Sigmoid colon (tissue), 7 donors: ENCODE measurements at places on chromosomes 3 and 15. TPM values are rescaled to one million over a fixed set of nuclear protein-coding genes. Genes with fewer than 3 reads are reported as not detected.

DNA sequence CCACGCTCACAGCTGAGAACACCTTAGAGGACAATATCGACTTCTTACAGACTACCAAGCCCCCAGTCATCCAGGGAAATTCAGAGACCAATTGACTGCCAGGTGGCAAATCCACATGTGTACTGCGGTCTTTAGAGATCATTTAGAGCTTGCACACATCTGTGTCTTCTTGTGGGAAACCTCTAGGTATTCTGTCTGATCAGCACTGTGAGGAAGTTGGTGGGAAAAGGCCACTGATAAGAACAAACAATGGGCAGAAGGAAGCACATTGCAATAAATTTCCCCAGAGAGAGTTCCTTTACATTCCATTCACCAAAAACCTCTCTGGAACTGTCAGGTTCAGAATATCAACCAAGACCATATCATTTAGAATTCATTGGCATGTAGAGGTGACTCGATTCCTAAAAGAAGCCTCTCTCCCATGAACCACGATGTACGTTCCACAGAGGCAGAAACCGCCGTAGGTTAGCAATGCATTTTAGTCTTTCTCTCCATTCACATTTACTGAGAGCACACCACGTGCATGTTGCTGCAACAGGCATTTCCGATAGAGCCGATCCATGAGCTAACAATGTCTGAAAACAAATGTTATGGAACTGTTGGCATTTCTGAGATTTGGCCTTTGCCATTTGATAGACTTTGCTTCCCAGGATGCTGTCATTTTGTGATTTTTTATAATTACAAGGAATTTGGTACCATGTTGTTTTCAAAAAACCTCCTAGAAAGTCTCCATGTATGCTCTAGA is 287.3 kb upstream of the TPRG1 start:
- H3K36me3 ChIP-seq: peaks cover 43% of the 10 kb centered on the region
- H3K27ac ChIP-seq: no peak overlapping the region
- no peak for DNase-seq
- H3K4me3 ChIP-seq: no peak overlapping the region
- H3K4me1 ChIP-seq: peaks cover 13% of the 10 kb centered on the region

Gene FOXB1
- total RNA-seq: not detected

- H3K4me3 ChIP-seq: no peak overlapping the region
- no peaks in the 10 kb centered on the region for H3K27me3 ChIP-seq
- no peak overlapping the region for H3K27ac ChIP-seq
- peak; percentile 45 for DNase-seq
- no peaks in the 10 kb centered on the region for H3K4me1 ChIP-seq
These were observed 8.0 kb downstream of the TMIE start for GRCh38 chr3:46709157-46709654.

GRCh38 chr3:77931255-77932009 is 891.5 kb downstream of the ROBO2 start:
- no peaks in the 10 kb centered on the region for H3K27me3 ChIP-seq
- DNase-seq: peak; percentile 60
- no peaks in the 10 kb centered on the region for H3K4me1 ChIP-seq
- H3K36me3 ChIP-seq: no peaks in the 10 kb centered on the region
- no peak overlapping the region for H3K4me3 ChIP-seq

DNA sequence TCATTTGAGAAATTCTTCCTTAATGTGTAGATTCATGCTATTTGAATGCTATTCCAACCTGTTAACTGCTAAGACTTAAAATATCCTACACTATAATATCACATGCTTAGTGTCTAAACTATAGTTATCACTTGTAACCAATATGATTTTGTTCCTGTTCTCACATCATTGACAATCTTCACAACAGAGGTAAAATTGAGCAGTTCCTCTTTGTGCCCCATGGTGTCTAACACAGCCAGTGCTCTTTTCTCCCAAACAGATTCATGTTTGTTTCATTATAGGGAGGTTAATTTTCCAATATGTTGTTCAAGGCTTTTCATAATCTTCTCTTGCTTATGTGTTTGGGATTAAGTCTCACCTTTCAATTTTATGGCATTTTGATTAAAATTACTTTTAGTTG is 591.1 kb downstream of the ZPLD1 start:
- H3K4me1 ChIP-seq: no peaks in the 10 kb centered on the region
- DNase-seq: no peak
- no peak overlapping the region for H3K27ac ChIP-seq
- H3K36me3 ChIP-seq: no peaks in the 10 kb centered on the region
- H3K4me3 ChIP-seq: no peak overlapping the region
- no peaks in the 10 kb centered on the region for H3K27me3 ChIP-seq

Gene PLSCR4
- total RNA-seq: 53.5 TPM
